Activated naive CD8-positive, alpha-beta T cell treated with anti-CD3 and anti-CD28 coated beads, Interleukin-2, amount 10 ng/mL, durations not matched to agents 7 days and 5 days (primary cell): ENCODE measurements at places on chromosomes 5 and 9.
A peak's percentile ranks its signal among the peaks of the same experiment; 100 is the strongest.

DNA sequence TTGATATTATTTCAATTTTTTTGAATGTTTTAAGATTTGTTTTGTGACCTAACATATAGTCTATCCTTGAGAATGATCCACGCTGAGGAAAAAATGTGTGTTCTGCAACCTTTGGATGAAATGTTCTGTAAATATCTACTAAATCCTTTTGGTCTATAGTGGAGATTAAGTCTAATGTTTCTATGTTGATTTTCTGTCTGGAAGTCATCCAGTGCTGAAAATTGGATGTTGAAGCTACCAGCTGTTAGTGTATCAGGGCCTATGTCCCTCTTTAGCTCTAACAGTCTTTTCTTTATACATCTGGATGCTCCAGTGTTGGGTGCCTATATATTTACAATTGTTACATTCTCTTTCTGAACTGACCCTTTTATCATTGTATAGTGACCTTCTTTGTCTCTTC, 422.3 kb downstream of the TMEM232 start:
- DNase-seq, result no peak

DNA sequence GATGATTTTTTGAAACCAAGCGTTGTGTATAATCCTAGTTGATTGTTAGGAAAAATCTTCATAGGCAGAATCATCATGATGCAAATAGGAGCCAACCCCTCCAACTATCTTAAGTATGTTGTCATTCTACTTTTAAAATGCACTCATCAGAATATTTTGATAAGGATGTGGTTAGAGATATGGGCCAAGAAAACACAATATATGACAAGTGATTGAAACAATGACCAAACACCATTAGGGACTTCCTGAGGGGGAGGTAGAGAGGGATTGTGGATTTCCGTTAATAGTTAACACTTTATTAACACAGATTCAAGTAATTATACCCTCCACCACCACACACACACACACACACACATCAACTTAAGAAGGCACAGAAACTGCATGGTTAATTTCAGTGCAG, 143.3 kb downstream of the ARSB start:
- DNase-seq, result no peak

DNA sequence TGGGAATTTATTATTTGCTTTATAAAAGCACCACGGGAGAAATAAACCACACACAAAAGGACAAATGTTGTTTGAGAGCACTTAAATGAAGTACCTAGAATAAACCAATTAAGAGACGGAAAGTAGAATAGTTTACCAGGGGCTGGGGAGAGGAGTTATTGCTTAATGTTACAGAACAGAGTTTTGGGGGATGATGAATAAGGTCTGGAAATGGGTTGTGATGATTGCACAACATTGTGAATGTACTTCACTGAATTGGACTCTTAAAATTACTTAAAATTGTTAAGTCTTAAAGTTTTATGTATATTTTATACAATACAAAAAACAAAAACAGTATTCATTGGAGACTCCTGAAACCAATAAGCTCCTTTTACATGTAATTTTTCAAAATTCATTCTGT, 1.5 kb downstream of the ZBTB43 start:
- no peak for DNase-seq

DNA sequence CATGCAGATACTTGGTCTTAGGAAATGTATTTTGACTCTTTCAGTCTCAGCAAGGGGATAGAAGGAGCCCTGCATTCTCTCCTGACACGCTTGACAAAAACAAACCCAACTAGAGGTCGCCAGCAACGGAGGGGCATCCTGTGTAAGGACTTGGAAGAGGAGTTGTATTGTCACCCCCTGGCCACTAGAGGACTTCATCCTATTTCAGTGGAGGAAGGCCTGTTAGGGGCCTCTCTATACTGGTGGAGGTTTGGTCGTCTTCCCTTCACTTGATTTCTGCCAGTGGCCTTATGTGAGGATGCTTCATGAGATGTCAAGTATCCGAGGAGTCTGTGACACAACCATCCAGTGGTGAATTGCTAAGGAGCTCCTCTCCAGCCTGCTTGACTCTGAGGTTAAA, 122.8 kb upstream of the STC2 start:
- no peak for DNase-seq

GRCh38 chr5:32780508-32780919, 69.4 kb downstream of the NPR3 start:
- no peak for DNase-seq

- no peak for DNase-seq
These were observed 130.4 kb upstream of the POC5 start for GRCh38 chr5:75847561-75848021.

DNA sequence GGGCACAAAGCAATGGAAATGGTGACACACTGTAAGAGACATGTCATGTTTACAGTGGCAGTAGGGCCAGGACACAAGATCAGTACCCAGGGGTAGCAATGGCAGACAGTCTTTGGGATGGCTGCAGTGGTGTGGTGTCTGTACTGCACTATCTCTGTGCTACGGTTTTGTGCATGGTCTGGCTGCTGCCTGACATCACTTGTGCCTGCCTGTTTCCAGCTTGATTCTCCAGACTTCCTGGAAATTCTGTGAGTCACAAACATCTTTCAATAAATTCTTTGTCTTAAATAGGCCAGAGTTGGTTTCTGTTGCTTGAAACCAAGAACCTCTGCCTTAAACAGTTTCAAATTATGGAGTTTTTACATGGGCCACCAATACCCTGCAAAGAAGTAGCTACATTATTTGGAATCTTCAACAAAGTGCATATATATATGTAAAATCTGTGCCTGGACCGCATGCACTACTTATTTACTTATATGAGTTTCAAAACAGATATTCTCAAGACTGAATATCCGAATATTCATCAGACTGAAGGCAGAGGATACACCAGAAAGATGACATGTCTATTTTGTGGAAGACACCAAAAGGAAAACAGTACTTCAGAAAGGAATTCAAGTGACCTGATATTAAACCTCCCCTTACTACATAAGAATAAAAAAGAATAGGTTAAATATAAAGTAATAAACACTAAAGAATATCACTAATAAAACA, 188.1 kb downstream of the RFX3 start:
- no peak for DNase-seq

DNA sequence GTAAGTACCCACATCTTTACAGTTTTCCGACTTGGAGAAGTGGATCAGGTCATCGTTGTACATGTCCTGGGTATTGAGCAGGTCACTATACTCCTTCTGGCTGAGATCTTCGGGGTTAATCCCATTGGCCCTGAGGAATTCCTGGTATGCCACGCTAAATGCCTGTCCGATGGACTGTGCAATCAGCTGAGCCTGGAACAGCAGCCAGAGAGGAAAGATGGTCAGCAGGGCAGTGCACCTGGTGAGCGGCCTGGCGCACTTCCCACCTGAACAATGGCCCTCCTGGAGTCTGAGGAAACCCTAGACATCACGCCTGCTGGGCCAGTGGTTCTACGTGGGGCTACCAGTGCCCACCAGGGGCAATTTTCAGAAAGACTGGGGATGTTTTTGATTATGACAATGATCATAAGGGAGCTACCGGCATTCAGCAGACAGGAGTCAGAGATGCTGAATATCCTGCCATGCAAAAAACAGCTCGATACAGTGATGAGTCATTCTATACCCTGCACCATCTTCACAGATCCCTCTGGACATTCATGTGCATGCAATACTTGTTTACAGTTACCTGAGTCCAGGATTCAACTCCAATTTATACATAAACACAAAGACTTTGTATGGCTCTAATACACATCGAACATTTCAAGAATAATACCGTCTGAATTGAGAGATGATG, 127.2 kb downstream of the ENTREP1 start:
- DNase-seq, result no peak

GRCh38 chr5:122639864-122640263, 135.0 kb upstream of the SNX2 start:
- DNase-seq, result no peak

DNA sequence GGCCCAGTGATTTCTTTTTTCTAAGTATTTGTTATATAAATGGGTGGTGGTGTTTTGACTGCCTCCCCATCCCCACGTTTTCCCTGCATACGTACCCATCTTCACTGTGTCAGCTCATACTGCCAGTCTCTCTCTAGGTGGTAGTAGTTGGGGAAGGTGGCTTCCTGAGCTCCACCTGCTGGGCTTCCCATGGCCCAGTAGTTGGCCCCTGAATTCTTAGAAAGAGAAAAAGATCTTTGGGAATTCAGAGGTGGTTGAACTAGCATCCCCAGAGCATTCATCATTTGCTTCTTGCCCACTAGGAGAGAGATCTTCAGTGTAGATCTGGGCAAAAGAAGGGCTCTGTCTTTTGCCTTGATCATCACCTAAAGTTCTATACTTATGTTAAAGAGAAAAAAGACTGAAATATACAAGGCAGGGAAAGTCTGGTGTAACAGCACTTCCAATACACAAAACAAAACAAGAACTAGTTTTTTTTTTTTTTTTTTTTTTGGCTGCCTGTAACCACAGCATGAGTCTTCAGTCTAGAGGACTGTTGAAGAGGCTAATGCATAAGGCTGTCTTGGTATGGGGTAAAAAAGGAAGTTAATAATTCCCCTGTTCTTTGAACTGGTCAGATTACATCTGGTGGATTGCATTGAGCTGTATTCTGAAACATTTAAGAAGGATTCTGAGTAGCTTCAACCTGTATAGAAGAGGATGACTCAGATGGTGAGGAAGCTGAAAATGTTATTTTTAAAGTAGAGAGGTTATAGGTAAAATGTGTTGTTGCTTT, 128.7 kb downstream of the ATG10 start:
- no peak for DNase-seq

GRCh38 chr5:155726267-155726666, 600.7 kb upstream of the SGCD start:
- DNase-seq, result no peak

DNA sequence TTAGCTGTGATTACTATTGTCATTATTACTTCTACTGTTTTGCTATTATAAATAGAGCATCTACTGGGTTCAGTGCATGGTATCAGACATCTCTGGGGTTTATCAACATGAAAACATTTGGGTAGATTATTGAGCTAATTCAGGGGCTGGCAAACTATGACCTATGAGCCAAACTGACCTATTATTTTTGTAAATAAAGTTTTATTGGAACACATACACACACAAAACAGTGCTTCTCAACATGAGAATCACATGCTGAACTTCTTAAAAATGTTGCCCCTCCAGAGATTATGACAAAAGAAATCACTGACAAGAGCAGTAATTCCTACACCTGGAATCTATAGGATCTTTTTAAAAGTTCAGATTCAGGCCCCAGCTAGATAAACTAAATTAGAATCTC, 30.4 kb downstream of the SLC31A2 start:
- no peak for DNase-seq

DNA sequence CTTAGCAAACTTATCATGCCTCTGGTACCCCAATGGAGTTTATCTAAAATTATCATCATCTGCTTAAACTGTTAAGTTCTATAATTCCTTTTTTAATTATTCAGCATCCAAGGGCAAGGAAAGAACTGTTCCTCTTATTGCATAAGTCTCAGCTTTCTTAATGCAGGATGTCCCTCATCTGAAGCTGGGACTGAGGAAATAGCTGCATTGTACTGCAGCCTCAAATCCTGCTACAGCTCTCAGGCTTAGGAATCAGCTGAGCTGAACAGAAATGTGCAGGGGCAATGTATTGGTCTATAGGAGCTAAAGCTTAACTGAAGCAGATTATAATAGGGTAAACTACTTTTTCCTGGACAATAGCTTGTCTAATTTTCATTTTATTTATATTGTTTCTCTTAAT, 48.0 kb downstream of the HAPLN1 start:
- no peak for DNase-seq

GRCh38 chr5:33721491-33722200, 170.1 kb downstream of the ADAMTS12 start:
- no peak for DNase-seq

GRCh38 chr5:178288401-178289368, 56.1 kb upstream of the PHYKPL start:
- DNase-seq, result no peak

GRCh38 chr9:107422189-107423185, 67.1 kb downstream of the KLF4 start:
- peak; percentile 27 for DNase-seq

- DNase-seq, result no peak
These were observed 196.2 kb upstream of the TUT7 start for GRCh38 chr9:86550401-86550800.

- no peak for DNase-seq
These were observed 17.5 kb downstream of the NR2F1 start for GRCh38 chr5:93600409-93601070.

- DNase-seq, result no peak
These were observed 190.5 kb upstream of the OR13F1 start for GRCh38 chr9:104313396-104314110.

DNA sequence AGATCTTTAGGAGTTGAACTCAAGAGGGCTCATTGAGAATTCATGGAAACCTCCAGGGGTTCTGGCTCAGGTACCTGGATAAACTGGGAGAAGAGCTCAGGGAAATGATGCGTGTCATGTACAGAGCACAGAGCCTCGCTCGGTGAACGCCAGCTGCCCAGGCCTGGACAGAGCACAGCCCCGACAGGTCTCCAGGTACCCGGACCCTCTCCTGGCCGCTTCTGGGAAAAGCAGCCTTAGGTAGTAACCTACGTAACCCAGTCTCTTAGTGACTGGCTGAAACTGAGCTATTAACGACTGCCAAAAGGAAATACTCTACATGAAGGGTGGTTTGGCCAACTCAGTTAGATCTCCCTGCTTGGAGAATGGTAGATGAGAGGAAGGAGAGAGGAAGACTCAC, 157.4 kb downstream of the TTLL11 start:
- no peak for DNase-seq

DNA sequence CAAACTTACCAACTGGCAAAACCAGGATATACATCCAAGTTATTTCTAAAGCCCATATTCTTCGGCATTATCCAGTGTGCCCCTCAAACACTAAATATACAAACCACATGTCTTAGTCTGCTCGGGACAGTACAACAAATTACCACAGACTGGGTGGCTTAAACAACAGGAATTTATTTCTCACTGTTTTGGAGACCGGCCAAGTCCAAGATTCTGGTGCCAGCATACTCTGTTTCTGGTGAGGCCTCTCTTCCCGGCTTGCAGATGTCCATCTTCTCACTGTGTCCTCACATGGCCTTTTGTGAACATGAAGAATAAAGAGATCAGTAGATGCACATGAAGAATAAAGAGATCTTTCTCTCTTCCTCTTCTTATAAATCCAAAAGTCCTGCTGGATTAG, 12.9 kb upstream of the SLCO6A1 start:
- DNase-seq, result no peak

DNA sequence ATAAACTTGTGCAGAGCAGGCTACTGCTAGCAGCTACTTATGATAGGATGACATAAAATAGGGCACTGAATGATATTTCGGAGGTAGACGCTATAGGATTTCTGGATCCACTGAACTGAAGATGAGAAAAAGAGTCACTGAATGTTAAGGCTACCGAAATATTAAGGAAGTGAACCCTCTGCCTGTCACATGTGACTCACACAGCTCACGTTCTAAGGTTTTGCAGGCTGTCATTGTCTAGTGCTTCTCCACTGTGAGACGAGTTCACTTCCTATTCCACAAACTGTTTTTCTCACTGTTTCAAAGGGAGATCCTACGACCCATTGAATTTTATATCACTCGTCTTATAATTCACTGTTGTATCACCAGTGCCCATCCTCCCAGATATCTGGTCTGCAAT, 100.8 kb downstream of the CTNND2 start:
- no peak for DNase-seq
